Epithelial cell of esophagus (primary cell): ENCODE measurements at places on chromosomes 2 and 18.

GRCh38 chr2:234478121-234478858 lies 18.6 kb downstream of the ARL4C start:
- peak; percentile 71 for DNase-seq

- peak; percentile 31 for DNase-seq
These were observed 390.2 kb downstream of the THSD7B start for GRCh38 chr2:137155356-137156104.

DNA sequence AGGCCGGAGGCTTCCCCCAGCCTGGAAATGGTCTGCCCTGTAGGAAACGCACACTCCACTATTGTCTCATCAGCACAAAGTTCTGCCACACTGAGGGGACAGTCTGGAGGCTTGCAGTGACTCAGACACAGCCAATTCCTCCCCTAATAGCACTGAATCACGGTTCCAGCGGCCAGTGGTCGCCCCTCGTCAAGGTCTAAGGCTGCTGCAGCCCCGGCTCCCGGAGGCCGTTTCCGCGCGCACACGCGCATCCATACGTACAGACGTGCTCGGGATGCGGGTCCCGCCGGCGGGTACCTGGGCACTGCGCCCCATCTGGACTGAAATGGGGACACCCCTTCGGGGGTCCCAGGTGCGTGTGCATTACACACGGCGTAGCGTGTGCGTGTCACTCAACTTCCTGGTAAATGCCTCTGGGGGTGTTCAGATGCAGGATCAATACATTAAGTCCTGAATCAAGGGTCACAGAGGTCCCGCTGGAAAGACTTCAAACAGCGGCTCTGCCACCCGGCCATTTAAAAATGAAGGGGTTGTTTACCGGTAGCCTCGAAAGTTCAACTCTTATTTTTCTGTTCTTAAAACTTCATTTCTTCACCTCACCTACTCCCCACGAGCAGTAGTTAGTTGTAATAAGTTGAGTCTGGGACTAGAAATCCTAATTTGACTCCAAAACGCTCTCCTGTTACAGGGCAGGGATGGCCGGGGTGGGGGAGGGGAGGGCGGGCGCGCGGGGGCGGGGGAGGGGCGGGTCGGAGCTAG lies 572 bp upstream of the ZNF516 start:
- DNase-seq: peak; percentile 43

DNA sequence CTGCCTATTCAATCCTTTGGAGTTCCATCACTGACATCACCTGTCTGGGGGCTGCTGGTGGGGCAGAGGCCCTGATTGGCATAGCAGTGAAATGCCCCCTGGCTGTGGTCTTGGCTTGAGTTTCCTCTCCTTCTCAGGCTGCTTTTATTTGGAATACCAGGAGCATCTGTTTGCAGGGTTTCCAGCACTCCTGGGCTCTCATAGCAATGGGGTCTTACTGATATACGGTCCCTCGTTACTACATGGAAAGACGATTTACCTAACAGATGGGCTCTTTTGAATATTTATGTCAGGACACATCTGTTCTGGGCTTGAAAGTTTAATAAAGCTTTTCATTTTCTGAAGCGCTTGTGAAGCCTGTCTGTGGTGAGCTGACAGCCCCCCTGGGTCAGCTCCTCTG lies 230.3 kb downstream of the SLC4A3 start:
- DNase-seq: no peak

GRCh38 chr2:170361090-170361936 lies 183.4 kb downstream of the MYO3B start:
- peak; percentile 68 for DNase-seq

DNA sequence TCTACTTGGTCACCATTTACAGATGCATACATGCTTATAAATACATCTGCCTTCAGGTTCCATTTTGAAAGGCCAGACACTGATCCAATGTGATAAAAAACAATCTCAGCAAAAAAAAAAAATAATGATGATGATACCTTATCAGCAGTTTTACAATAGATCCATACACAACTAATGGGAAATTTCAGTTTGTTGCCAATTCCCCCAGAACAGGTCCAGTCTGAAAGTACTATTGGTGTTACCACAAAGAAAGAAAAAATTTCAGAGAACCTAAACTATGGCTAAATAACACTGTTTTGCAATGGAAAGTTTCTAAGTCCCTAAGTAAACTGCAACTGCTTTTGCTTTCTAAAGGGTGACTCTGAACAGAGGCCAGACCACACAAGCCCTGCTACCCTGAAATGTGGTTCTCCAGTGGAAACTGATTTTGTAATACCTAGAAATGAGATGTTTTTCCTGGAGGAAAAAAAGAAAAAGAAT lies 54.1 kb downstream of the LPIN2 start:
- no peak for DNase-seq

- peak; percentile 73 for DNase-seq
These were observed 134.9 kb upstream of the ZNF236 start for GRCh38 chr18:76687304-76687962.

DNA sequence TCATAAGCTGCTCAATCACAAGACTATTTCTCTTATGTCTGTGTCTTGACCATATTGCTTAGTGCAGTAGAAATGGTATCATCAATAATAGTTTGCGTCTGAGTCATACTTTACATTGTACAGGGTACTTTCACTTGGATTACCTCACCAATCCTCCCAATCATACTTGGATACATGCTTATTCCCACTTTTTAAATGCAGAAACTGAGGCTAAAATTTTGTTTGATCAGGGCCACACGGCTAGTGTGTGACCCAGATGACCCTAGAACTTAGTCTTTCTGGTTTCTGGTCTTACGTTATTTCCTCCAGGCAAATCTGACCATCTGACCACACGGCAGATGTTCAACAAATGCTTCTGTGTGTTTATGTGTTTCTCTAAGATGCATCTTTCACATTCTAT lies 23.8 kb upstream of the CCL20 start:
- peak; percentile 70 for DNase-seq

DNA sequence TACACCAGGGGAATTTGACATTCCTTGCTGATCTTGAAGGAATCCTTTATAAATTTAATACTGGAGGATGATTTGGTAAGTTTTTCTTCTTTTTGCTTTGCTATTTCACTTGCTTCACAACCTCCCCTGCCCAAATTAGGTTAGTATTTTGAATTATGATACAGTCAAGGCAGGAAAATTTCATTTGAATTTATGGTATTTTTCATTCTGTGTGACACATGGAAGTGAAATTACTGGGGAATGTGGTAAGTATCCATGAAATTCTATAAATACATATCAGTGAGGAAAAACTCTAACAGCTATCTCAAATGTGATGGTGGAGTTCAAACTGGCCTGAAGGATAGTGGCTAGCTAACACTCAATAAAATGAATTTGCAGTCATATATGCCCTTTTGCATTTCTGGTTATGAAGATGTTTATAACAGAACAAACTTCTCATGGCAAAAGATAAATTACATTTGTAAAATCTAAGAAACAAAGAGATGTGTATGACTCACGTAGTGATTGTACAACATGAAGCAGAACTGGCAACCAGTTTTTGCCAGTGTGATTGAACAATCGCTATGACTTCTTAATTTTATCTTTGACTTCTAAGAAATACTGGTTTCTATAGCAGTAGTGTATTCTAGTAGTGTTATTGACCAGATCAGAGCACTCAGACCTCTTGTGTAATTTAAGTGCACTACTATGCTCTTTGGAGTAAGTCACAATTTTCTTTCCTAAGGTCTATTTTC lies 152.6 kb downstream of the IKZF2 start:
- DNase-seq: peak; percentile 45

DNA sequence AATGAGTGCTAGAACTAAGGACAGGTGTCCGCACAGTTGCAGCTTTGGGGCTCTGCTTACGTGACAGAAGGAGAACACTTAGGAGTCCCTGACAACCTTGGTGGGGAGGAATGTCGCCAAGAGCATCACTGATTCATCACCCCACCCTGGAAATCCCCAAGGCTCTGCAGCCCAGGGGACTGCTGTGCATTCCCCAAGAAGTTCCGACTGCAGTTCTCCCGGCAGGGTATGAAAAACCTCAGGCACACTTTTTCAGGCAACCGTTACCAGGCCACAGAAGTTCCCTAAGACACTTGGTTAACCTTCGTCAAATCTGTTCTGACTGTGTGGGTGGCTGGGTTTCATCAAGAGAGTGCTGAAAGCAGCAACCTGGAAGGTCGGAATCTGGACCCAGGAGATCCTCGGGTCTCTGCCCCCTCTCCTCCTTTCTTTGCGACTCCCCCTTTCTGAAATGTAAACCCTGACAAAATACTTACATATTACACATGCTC lies 192.1 kb upstream of the CXCR4 start:
- DNase-seq: no peak

GRCh38 chr18:79453816-79454735 lies 58.3 kb downstream of the NFATC1 start:
- DNase-seq: no peak

- DNase-seq: no peak
These were observed 5.9 kb upstream of the NEURL3 start for GRCh38 chr2:96510931-96511595.

DNA sequence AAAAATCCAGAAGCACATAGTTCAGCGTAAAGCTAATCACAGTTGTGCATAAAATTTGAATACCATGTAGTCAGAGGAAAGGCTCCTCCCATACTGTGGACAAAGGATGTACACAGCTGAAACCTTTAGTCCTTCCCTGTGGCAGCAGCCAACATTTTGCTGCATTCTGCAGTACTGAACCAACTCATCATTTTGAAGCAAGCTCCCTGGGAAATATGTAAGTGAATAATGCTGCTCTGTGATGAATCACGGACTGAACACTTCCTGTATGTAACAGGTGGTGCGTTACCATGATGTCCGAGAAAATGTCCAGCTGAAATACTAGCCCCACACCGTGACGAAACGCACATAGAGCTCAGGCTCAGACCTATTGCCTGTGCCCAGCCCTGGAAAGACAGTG lies 421.1 kb upstream of the RAB12 start:
- DNase-seq: peak; percentile 43

DNA sequence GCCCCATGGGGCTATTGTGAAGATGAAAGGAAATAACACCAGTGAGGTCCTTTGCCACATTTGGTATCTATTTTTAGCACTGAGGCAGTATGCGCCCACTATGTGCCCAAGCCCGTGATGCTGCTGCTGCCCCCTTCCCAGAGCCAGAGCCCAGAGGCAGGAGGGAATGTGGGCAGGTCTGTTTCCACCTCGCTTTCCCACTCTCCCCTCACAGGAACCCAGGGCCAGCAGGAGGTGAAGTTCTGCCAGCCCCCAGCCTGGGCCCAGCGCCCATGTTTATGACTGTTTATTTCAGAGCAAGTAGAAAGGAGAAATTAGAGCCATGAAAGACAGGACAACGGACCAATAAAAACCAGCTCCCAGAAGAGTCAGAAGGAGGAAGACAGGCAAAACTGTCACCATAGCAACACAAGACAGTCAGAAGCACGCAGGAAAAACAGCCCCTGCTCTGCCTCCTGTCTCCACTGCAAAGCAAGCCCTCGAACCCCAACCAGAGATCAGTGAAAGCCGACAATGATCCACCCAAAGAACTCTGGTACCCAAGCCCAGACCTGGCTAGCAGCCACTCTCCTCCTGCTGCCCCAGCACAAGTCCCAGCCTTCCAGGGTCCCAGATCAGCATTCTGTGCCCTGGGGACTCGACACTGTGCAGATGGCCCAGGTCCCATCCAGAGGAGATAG lies 1.4 kb downstream of the CYRIA start:
- peak; percentile 36 for DNase-seq
